ENCODE measurements at places on chromosomes 4 and X. TPM values are rescaled to one million over a fixed set of nuclear protein-coding genes. Genes with fewer than 3 reads are reported as not detected.

Gene UCP1
- total RNA-seq: not detected

Gene PDE6B
- not detected for total RNA-seq

Gene FGA
- not detected for total RNA-seq

Gene TKTL2
- not detected for total RNA-seq

Gene GATA1
- not detected for total RNA-seq

Gene ZNF711
- total RNA-seq: under 0.01 TPM

Gene LDOC1
- 9.7 TPM for total RNA-seq

Gene MAGEA10
- not detected for total RNA-seq

Gene VEGFD
- under 0.01 TPM for total RNA-seq

Gene GPR82
- not detected for total RNA-seq

Gene OTUD6A
- not detected for total RNA-seq

Gene FGB
- total RNA-seq: not detected

Gene SYNPO2
- 2.7 TPM for total RNA-seq

Gene TGIF2LX
- total RNA-seq: not detected

Gene GSPT2
- 1.9 TPM for total RNA-seq

Gene RENBP
- 5.5 TPM for total RNA-seq

Gene PLXNB3
- total RNA-seq: 2.5 TPM

Gene MGAT4D
- total RNA-seq: not detected

Gene F11
- total RNA-seq: not detected

Gene SMR3B
- not detected for total RNA-seq

Gene SATL1
- not detected for total RNA-seq

Gene TSR2
- 15.5 TPM for total RNA-seq

Gene DDIT4L
- 2.7 TPM for total RNA-seq

Gene MCUB
- total RNA-seq: 21.4 TPM

Gene PWWP3B
- under 0.01 TPM for total RNA-seq

Measured in smooth muscle cell of the coronary artery (primary cell).